Epithelial cell of alveolus of lung (primary cell): ENCODE measurements at places on chromosomes 6 and 20. TPM values are rescaled to one million over a fixed set of nuclear protein-coding genes. Genes with fewer than 3 reads are reported as not detected.

NR2E1 gene
- not detected in 2 replicates for total RNA-seq

SNAP91 gene
- total RNA-seq, result under 0.01 and 0.52 TPM in 2 replicates

RIPOR2 gene
- 1.8 TPM in 2 replicates for total RNA-seq

MDFI gene
- total RNA-seq, result 38.1 and 123 TPM in 2 replicates

ADTRP gene
- total RNA-seq, result 0.26 TPM in 1 of 2 replicates, not detected in the other

BFSP1 gene
- 2.7 and 6.4 TPM in 2 replicates for total RNA-seq
